ENCODE measurements at places on chromosomes 12 and 14.

DNA sequence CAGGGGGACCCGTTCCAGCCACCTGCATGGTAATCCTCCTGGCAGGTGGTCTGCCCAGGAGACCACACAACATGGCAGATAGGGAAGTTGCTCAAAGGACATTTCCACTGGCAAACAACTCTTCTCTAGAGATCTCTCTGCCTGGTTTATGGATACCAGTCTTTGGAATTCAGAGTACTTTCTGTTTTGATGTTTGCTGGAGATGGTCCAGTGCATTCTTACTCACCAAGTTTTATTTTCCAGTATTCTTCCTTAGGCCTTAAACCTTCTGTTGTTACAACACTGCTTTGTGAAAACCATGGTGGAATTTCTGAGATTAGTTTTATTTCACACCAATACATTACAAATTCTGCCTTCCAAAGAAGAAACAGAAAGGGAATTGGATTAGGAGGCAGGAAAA, 428.3 kb downstream of the FUT8 start:
- DNase-seq, result no peak

DNA sequence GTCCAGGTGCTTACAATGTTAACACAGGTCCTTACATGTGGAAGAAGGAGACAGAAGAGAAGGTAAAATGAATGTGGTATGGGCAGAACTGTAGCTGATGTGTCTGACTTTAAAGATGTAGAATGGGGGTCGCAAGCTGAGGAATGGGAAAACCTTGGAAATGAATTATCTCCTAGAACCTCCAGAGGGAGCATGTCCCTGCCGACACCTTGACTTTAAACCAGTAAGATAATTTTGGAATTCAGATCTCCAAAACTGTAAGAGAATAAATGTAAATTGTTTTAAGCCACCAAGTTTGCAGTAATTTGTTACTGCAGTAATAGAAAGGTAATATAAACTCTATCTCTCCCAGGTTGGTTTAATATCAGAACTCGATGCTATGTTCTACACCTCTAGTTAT, 80.1 kb upstream of the ALG10 start:
- no peak for DNase-seq

GRCh38 chr12:30902001-30902400, 24.5 kb upstream of the TSPAN11 start:
- DNase-seq, result no peak

DNA sequence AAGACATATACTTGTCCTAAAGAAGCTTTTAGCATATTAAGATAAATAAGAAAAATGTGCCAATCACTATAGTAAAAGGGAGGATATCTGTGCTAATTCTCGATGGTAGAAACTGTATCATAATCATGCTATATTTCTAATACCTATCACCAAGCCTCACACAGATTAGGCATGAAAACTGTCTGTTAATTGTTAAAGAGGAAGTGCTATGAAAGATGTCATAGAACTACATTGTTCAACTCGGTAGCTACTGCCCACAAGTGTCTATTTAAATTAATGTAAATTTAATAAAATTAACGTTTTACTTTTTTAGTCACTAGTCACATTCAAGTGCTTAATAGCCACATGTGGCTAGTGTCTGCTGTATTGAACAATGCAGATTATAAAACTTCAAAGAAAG, 77.5 kb upstream of the KICS2 start:
- DNase-seq, result no peak

DNA sequence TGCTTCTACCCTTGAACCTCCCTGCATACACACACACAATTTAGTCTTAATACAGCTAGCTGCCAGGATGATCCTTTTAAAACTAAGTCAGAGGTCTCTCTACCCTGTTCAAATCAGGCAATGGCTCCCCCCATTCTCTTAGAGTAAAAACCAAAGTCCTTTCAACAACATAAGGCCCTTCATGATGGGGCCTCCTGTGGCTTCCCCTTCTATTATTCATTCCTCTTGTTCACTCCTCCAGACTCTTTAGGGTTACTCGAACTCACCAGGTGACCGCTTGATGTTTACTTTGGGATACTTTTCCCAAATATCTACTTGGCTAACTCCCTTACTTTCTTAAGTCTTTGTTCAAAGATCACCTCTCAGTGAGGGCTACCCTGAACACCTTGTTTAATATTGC, 30.4 kb downstream of the DENND5B start:
- no peak for DNase-seq

DNA sequence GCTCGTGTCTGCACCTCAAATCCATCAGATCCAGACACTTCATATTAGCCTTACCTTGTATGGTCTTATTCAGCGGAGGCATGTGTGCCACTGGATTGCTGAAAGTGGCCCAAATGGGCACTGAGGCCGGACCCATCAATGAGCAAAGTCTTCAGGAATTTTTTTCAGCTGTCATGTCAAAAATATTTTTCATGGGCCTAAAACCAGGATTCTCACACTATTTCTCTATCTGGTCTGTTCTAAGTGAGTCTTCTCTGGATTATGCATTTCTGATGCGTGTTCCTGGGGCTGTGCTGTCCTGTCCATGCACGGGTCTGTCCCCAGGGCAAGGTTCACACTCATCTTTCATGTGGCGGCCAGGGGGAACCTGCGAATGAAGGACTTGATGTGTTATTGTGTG, 94.6 kb downstream of the KCNA5 start:
- DNase-seq, result no peak

- no peak for DNase-seq
Observed at GRCh38 chr12:118746960-118747359, 234.4 kb upstream of the SRRM4 start.

DNA sequence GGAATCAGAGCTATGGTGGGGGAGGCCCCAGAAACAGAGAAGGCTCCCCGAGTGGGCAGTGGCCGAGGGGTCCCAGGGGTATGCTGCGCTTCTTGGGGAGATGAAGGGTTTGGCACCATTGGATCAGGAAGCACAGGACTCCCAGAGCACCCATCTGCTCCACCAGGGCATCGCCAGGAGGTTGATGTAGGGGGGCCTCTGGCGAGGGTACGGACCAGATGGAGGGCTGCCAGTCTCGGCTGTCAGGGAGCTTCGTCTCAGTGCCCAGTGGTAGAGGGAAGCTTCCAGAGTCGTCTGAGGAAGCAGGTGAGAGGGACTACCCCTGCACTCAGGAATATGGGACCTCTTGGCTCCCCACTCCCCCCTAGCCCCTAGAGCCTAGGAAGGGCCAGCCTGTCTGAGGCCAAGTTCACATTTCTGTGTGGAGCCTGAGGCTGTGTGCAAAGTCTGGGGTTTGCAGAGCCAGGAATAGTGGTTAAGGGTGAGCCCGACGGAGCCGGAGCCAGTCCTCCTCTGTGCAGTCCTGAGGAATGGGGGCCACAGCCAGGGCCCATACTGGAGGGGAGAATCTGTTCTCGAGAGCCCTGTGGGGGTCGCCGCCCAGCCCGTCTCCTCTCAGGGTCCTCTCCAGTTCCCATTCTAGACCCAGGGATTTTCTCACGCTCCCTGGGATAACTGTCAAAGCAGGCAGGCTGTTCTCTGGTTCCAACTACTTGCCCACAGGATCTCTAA, 10.2 kb downstream of the SLC48A1 start:
- no peak for DNase-seq

GRCh38 chr14:61472801-61473376, 151.5 kb downstream of the PRKCH start:
- DNase-seq, result no peak

- DNase-seq, result no peak
Observed at GRCh38 chr12:23722655-23723054, 226.8 kb downstream of the SOX5 start.
